Stimulated activated naive CD4-positive, alpha-beta T cell (primary cell): ENCODE measurements at places on chromosomes 4 and X.

- no peak for DNase-seq
Measured at GRCh38 chr4:106273831-106274230, 42.2 kb downstream of the TBCK start.

DNA sequence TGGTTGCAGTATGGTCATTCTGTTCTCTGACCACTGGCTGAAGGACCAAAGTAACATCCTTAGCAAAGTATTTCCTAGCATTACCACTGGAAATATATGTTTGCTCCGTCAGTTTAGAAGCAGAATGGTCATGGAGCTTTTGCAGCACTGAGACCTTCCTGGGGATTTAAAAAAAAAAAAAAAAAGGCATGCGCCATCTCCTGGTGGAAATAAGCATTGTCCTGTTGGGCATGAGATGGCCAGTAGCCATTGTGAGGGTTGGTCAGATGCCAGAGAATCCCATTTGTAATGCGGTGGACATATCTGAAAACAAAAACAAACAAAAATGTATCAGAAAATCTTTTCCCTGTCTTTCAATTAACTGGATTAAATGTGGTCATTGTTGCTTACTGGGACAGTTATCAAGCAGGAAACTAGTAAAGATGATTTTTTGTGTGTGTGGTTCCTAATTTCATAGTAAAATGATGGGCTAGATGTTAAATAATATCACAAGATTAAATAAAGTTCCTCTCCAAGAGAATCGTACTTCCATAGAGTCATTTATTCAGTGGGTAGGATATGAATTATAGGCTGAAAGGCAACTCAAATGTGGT lies 139.6 kb downstream of the SOWAHB start:
- DNase-seq, result no peak

DNA sequence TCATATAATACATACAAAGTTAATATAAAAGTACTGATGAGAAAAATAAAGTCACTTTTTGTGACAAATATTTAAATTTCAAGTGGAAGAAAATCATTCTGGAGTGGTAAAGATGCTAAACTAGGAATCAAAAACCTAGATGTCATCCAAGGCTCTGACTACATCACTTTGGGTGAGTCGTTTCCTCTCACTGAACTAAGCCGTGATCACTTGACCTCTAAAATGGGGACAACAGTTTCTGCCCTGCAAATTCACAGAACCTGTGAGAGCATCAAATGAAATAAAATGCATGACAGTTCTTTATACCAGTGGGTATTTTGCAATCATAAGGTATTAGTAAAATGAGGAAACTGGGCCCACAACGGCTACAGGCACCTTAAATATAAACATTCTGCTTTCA lies 63.8 kb downstream of the PRDM5 start:
- no peak for DNase-seq

DNA sequence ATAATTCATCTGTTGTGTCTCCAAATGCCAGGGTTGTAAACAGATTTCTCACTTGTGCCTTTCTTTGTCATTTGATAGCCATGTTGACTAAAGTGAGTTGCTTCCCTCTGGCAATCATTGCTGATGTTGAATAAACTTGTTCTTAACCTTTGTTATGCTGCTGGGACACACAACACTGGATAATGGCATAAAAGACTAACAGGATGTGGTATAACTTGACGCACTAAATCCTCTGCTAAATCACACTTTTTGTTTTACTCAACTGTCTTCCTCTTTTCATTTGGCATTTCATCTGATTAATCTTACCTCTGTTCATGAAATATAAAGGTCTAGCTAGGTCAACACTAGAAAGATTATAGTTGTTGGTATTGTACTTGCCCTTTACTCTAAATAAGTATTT lies 17.6 kb upstream of the CXCL5 start:
- DNase-seq, result no peak

- DNase-seq, result no peak
Measured at GRCh38 chr4:115851918-115852766, 738.7 kb upstream of the NDST4 start.

GRCh38 chrX:96379951-96380350 lies 304.7 kb upstream of the DIAPH2 start:
- DNase-seq, result no peak

DNA sequence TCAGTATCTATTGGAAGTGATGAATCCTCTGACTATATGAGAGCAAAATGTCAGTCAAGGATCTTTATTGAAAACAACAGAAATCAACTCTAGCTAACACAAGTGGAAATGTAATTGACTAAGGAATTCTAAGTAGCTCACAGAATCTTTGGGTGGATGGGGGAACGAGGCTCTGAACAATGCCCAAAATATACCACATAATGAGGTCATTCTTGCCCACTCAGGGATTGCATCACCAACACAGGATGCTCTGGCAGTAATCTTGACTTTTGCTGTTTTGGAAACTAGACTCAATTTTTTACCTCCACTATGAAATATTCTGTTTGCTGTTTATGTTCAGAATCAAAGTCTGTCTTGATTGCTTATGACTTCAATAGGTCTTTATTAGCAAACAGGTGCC lies 127.4 kb upstream of the UNC5C start:
- no peak for DNase-seq

- no peak for DNase-seq
Measured at GRCh38 chr4:163618845-163619244, 124.4 kb downstream of the TMA16 start.

- DNase-seq, result no peak
Measured at GRCh38 chr4:112840061-112840460, 203.1 kb downstream of the LARP7 start.

DNA sequence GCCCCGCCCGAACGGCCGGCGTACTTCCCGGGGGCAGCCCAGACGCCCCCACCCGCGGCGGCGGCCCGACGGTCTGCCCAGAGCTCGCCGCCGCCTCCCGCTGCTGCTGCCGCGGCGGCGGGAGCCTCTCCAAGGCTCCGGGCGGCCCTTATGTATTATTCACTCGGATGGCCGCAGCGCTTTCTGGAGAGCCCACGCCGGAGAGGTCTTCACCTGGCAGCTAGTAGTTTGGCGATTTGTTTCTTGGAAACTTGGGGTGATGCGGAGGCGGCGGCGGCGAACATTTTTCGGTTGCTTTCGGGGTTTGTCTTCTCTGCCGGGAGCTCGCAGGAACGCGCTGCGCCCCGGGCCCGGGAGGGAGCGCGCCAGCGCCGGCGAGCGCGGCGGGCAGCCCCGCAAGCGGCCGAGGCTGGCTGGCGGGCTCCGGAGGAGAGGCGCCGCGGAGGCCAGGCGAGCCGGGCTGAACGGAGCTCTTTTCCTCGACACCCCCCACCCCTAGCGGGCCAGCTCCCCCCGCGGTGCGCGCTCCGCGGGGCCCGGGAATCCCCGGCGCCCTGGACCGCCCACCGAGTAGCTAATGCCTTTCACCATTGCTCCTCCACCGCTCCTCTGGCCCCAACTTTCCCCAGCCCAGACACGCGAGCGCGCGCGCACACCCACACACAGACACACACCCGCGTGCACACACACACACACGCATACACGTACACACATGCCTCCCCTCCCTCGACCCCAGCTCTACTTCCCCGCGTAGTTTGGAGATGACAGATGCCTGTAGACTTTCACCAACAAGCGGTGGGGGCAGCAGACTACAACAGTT lies 113.5 kb downstream of the DHX15 start:
- DNase-seq, result no peak

- DNase-seq, result no peak
Measured at GRCh38 chr4:174279433-174280155, 3.9 kb downstream of the FBXO8 start.

DNA sequence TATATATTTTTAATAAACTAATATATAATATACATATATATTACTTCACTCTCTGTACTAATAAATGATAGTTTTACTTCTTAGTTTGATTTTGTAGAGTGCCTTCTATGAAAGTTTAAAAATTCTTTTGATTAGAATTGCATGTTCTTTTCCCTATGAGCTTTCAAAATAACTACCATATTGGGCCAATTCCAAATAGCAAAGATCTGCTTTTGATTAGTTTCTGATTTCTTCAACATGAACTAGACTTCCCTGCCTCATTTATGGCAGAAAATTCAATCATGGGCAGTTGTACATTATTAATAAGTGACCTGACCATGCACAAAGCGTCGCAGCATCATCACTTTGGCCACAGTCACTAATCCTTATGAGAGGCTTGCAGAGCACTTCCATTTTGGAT lies 48.9 kb upstream of the TEX13A start:
- DNase-seq, result no peak

- DNase-seq, result no peak
Measured at GRCh38 chr4:180518906-180519305, 1724.3 kb upstream of the TENM3 start.

DNA sequence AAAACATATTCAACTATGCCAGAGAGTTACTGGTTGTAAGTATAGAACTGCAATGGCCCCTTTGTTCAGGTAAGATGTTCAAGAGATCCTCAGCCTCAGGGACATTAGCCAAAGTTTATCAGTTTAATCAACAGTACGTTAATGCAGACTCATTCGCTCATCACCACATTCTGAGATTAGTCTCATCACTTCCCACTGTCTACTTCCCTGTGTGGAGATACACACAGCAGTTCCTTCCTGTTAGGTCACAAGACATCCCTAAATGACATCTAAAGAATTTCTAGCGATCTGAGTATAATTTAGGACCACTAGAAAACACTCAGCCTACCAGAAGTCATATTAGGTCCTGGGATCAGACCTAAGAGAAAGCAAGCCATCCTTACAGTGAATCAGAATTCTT lies 10.4 kb downstream of the SLC10A7 start:
- DNase-seq, result no peak

DNA sequence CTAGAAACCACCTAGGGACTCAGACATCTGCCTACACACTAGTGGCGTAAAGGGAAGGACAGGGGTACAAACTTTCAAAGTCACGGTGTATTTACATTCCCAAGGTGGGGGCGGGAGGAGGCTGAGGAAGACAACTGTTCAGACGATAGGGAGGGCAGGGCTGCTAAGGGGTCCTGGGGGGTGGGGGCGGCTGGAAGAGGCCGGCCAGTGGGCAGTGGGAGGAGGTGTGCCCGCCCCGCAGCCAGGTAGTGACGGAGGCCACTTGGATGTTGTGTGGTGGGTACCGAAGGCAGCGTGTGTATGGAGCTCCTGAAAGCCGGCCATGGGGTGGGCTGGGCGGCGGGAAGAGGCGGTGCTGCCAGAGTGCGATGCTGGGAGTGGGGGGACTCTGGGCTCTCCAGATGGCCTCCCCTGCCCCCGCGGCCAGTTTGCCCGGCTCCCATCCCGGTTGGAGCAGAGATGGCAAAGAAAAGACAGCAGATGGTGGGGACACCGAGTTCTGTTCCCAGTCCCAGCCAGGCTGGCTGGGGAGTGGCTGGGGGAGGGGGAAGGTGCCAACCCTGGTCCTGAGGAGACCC lies 24.2 kb downstream of the L1CAM start:
- DNase-seq, result no peak

DNA sequence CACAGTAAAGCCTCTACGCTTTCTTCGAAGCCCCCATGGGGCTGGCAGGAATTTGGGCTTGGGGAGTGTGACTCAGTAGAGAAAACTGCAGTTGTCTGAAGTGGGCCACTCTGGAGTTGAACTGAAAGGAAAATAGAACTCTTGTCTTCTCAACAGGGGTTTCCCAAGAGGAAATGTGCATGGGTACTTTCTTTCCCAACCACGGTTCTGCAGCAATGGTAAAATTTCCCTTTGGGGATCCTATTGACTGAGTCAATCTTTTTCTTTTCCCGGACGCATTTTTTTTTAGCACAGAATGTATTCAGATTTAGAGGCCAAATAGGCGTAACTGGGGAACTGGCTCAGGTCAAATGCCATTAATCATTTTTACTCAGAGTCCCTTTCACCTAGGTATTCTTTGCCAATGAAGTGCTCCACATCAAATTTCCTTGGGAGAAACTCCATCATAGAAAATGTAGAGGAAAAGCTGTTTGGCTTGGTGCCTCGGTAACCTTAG lies 269.3 kb downstream of the STIM2 start:
- no peak for DNase-seq

- no peak for DNase-seq
Measured at GRCh38 chr4:138981930-138982390, 33.6 kb upstream of the NOCT start.

DNA sequence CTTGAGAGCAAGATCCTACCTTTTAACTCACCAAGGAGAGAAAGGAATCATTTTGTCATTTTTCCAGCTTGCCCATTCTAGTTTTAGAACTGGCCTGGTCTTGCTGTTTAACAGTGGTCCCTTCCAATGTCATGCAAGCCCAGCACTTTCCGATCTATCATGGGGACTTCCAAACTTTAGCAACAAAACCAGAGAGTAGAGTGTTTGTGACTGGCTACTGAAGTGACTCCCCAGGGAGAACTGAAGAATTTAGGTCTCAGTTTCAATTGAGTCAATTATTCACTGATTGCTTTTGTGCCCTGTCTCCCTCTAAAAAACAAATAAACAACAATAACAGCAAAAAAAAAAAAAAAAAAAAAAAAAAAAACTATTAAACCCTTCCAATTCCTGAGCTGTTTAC lies 108.3 kb downstream of the LHFPL1 start:
- no peak for DNase-seq

- no peak for DNase-seq
Measured at GRCh38 chrX:131861088-131861787, 161.9 kb upstream of the STK26 start.

GRCh38 chr4:84167093-84167492 lies 332.0 kb downstream of the NKX6-1 start:
- no peak for DNase-seq

- no peak for DNase-seq
Measured at GRCh38 chrX:131549011-131549410, 5.1 kb downstream of the OR13H1 start.

DNA sequence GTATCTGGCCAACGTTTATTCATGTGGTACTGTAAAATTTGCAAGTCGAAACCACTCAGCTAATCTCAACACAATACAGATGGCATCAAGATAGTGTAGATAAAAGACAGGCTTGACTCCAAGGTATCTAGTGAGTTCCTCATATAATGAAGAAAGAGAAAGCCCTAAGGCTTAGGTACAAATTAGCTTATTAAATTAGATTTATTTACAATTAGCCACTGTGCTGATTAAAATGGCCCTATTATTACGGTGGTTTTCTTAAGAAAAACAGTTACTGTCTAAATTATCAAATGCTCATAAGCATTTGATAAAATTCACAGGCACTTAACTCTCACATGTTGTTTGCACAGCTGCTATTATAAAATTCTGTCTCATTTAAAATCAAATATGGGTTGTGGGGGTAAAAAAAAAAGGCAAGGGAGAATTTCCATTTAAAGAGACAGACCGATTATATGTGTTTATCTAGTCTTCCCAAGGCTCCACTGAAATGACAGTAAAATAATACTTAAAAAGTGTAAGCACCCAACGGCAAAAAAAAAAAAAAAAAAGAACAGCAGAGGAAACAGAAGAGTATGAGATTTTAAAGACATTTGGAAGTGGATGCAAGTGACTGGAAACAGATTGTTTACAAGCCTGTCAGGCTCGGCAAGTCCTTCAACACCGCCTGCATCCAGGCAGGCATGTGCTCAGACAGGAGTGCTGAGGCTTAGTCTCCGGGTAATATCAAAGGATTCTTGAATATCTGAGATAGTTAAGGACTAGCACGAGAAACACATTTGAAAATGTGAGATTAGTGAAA lies 55.1 kb downstream of the FAM13A start:
- no peak for DNase-seq

GRCh38 chrX:123728016-123728415 lies 4.8 kb downstream of the THOC2 start:
- no peak for DNase-seq

- DNase-seq, result no peak
Measured at GRCh38 chr4:63580796-63581475, 828.3 kb downstream of the TECRL start.
